Stimulated activated CD4-positive, alpha-beta T cell treated with anti-CD3 and anti-CD28 coated beads, Interleukin-12 subunit alpha, Interleukin-12 subunit beta, amount 100 ng/mL, for 48 hours (primary cell): ENCODE measurements at places on chromosomes 12 and 14.

DNA sequence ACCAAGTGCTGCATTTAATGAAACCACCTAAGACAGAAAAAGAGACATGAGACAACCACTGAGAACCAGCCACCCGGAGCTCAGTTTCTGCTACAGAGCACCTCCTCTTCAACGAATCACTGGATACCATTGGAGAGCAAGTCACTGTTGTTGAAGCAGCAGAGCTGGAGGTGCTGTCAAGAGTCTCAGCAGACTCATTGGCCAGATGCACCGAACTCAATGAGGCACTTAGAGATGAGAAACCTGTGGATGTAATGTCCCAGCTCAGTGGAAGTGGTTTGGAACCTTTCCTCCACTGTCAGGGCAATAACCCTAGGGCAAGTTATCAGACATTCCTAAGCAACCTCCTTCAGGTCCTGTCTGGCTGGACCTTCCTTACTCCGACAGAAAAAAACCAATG is 13.1 kb downstream of the NPC2 start:
- no peak for DNase-seq

DNA sequence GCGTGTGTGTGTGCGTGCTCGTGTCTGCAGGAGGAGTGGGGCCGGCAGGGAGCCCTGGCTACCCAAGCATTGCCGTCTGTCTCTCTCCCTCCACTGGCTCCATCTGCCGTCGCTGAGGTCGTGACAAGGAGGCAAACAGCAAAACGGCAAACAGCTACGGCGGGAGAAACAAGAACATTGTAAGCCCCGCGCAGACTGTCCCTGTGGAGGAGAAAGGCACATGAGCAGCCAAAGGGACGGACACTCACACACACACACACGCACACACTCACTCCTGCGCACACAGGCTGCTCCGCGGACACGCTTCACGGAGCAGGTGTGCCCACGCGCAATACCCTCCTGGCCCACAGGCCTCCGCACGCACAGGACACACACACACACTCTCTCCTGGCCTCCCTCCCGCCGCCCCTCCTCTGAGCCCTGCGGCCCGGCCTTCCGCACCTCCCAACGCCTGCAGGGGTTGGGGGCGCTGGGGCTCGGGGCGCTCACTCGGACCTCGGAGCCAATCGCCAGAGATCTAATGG is 905 bp downstream of the CISTR start:
- DNase-seq: no peak

DNA sequence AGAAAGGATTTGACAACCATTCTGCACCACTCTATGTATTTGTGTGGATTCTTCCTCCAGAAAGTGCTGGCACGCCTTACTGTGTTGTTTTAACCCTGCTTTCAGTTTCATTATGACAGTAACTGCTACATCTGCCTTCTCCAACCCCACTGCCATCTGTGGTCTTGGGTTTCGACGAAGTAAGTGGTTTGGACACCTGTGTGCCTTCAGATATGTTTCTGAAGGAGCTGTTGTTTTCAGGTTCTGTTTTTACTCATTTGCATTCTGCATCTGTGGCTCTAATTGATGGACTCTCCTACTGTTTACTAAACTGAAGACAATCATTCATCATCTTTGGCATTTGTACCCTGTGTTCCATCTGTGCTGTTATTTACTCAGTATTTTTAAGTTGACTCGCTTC is 4.1 kb downstream of the TSHR start:
- DNase-seq: no peak

- DNase-seq: no peak
Measured at GRCh38 chr12:93790472-93791152, 113.4 kb downstream of the CRADD start.

GRCh38 chr14:68408680-68409079 is 384.2 kb downstream of the ZFP36L1 start:
- DNase-seq: no peak

- DNase-seq: no peak
Measured at GRCh38 chr12:46555406-46555852, 182.9 kb upstream of the SLC38A2 start.

DNA sequence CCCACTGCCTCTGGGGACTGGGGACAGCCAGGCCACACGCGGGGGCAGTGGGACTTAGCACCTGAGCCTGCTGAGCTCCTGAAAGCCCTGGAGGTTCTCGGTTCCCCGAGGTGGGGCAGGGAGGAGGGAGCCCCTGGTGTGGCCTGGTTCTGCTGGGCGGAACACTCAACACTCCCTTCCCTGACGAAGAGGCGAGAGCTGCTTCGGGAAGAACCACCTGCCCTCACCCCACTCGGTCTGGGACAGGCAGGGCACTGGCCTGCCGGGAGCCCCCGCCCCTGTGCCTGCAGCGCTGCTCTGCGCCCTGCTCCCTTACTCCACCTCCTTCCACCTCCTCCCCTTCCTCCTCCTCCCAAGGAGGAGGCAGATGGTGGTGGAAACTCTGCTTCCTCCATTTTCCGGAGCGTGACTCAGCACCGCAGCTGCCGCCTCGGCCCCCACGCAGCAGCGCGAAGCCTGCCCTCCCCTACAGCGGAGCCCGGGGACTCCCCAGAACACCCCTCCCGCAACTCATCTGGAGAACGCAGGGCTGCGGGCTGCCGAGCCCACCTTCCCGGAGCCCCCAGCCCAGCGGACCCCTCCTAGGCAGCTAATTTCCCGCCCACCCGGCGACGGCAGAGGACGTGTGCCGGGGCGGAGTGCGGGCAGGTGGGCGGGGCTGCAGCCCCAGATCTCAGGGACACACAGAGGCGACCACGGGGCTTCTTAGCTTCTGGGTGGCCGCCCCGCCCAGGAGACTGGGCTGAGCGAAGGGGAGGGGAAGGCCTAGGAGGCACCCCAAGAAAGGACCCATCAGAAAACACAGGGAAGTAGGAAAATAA is 11.7 kb upstream of the INF2 start:
- DNase-seq: peak; percentile 72

- DNase-seq: no peak
Measured at GRCh38 chr12:84136862-84137367, 775.7 kb downstream of the SLC6A15 start.

DNA sequence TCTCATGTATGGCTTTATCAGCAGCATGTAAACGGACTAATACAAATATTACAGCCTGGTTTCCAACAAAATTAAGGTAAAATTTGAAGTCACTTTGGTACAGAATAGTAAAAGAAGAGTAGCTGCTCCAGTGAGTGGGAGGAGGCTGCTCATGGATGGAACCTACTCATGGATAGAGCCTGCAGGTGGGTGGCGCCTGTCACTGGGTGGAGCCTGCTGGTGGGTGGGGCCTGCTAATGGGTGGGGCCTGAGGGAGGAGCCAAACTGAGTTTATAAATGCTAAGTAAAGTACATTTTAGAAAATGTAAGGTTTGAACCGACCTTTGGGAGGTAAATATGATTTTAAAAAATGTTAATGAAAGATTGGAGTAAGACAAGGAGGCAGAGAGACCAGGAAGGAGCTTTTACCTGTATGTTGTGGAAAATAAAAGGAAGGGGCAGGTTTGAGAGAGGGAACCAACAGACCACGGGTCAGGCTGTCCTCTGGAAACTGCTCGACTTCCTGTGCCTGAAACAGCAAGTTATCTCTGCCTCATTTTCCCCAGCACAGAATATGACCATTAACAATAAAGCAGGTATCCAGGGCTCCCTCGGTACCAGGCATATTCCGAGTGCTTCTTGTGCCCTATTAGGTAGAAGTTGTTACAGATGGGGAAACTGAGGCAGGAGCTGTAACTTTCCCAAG is 55.9 kb upstream of the SEL1L start:
- DNase-seq: no peak

DNA sequence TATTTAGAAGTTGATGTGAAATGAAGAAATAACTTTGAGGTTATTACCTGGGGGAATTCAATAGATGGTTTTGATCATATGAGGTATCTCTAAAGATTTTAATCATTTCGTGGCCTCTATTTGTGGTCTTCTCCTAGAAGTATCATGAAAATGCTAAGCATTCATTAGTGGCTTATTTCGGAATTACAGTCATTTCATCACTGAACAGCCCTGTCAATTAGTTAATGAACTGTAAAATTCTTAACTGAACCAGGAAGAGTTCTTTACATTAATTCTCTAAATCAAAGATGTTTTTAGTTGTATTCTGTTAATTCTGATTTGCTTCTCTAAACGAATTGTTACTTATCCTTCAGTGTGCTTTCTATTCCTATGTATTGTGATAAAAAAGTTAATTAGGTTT is 248.9 kb downstream of the PAX9 start:
- DNase-seq: no peak

DNA sequence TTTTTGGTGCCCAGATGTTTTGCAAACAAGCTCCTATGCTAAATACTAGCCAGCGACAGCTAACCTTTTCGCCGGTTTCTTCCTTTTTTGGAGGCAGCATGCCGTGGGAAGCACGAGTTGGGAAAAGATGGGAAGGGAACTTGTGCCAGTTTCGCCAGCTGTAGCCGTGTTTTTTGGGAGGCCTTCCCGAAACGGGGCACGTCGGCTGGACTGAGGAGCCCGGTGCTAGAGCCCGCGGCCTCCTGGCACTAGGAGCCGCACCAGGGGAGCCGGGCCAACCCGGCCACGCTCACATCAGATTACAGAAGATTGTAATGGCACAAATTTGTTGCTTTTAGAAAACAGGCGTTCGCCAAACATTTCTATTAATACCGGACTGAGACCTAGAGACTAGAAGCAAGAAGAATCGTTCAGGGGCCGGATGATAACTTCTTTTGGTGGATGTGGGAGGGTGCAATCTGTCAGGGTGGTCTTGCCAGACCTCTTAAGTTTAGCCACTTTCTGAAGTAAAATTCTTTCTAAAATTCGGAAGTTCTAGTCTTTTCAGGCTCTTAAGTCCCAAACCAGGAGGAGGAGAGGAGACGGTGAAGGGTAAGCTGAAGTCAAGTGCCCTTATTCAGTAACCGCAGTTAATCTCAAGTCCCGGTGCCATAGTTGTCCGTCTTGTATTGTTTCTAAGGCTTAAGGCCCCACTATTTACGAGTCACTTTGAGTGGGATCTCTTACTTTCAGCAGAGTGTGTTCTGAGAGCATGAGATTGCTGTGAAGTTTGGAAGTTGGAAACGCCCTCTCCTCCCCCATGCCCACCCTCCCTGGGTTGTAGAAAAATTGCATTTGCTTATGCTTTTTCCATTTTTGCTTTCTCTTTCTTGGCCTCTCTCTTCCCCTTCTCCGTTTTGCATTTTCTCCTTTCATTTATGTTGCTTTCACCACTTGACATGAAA is 1.3 kb downstream of the RASSF3 start:
- no peak for DNase-seq

- no peak for DNase-seq
Measured at GRCh38 chr12:60278209-60278608, 682.4 kb downstream of the SLC16A7 start.

GRCh38 chr12:88566430-88566829 is 13.8 kb downstream of the KITLG start:
- DNase-seq: no peak

DNA sequence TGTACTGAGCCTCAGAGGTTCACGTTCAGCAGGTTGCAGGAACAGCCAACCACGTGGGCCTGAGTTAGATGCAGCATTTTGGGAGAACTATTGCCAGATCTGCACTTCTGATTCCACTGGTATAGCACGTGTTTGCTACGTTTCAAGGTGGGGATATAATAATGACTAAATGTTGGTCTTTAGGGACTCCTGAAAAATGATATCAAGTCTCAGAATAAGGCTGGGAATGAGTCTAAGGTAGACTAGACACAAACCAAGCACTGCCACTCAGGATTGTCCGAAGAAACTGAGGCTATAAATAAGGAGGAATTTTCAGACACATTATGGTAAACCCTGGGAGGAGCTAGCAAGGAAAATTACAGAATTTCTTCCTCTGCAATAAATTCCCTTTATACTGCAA is 98.1 kb downstream of the ESR2 start:
- no peak for DNase-seq

DNA sequence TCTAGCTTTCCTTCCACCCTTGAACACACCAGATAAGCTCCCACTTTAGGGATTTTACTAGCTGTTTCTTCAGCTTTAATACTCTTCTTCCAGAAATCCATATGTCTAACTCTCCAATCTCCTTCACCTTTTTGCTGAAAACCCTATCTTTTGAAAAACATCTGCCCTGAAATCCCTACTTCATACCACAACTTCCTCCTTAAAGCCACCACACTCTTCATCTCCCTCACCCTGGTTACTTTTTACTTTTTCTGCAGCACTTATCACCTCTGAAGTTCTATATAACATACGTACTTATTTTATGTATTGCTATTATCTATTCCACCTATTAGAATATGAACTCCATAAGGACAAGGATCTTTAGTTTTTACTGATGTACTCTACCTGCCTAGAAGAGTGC is 28.6 kb upstream of the PTPRQ start:
- no peak for DNase-seq

GRCh38 chr12:106739318-106739717 is 35.2 kb upstream of the RIC8B start:
- no peak for DNase-seq

- DNase-seq: no peak
Measured at GRCh38 chr14:73289308-73289707, 52.0 kb downstream of the PAPLN start.

DNA sequence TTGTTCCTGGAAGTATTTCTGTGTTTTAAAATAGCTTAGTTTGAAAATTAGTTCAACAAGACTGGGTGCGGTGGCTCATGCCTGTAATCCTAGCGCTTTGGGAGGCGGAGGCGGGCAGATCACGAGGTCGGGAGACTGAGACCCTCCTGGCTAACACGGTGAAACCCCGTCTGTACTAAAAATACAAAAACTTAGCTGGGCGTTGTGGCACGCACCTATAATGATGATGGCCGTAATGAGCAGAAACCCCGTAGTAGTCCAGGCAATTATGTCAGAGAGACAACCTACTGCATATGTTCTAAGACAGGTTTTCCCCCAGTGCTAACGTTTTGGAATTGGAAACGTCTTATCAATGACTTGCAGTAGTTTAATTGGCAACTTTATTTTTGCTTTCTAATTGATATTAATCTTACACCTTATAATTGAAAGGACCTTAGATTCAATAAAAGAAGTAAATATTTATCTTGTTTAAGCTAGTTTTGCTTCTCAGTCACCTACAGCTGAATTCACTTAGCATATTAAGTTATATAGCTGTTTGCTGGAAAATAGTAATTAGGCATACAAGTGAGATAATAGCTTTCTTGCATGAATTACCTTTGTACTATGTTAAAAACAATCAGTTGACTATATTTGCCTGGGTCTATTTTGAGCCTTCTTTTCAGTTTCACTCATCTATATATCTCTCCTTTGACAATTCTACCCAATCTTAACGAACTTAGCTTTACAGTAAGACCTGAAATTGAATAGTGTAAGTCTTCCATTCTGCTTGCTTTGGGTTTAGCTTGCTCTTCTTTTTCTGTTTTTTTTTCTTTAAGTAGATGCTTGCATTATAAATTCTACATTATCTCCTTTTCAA is 15.6 kb downstream of the CLECL1 start:
- no peak for DNase-seq
